ENCODE measurements at places on chromosomes 6 and 20.

DNA sequence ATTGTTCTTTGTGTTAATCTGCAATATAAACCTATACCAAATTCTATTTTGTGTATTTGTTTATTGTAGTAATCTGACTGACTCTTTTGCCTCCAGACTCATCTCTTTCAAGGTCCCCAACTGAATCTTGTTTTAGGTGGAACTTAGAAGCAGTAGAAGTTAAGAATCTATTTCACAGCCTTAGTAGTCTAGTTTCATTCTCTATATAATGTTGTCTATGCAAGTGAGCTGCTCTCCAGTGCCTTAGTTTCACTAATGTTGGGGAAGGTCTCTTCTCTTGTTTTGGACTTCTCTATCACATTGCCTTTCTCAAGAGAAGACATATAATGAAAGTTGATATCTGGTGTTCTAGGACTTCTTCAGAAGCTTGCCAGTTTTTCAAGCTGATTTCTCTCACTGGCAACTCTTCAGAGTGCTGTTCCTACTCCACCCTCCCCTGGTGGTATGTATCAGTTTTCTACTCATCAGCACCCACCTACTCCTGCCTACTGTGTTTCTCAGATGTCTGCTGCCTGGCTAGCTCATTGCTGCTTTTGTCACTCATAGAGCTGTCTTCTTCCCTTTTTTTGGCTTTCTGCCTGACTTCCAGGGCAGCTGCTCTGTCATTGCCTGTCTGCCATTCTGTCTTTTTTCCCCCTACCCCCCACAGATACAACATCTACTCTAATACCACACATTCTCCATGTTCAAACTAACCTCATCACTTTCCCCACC lies 82.1 kb downstream of the PTPRA start:
- no peak for DNase-seq

DNA sequence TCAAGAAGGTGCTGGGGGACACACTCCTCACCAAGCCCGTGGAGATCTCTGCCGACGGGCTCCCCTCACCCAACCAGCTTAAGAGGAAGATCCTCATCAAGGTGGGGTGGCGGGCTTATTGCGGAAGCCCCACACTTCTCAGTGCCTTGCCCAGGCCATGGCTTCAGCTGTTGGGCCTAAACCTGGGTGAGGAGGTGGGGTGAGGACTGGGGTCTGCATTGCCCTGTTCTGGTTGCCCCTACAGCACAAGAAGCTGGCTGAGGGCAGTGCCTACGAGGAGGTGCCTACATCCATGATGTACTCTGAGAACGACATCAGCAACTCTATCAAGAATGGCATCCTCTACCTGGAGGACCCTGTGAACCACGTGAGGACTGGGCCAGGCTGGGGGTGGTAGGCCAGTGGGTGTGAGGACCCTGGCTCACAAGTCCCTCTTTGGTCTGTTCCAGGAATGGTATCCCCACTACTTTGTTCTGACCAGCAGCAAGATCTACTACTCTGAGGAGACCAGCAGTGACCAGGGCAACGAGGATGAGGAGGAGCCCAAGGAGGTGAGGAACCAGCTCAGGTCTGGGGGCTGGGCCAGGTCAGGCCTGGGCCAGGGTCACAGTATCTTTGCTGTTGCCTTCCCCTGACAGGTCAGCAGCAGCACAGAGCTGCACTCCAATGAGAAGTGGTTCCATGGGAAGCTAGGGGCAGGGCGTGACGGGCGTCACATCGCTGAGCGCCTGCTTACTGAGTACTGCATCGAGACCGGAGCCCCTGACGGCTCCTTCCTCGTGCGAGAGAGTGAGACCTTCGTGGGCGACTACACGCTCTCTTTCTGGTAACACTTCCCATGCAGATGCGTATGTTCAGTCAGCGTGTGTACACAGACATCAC lies 27.9 kb downstream of the PLCG1 start:
- DNase-seq: no peak

- DNase-seq: no peak
These were observed 11.0 kb downstream of the RRBP1 start for GRCh38 chr20:17671011-17671410.

DNA sequence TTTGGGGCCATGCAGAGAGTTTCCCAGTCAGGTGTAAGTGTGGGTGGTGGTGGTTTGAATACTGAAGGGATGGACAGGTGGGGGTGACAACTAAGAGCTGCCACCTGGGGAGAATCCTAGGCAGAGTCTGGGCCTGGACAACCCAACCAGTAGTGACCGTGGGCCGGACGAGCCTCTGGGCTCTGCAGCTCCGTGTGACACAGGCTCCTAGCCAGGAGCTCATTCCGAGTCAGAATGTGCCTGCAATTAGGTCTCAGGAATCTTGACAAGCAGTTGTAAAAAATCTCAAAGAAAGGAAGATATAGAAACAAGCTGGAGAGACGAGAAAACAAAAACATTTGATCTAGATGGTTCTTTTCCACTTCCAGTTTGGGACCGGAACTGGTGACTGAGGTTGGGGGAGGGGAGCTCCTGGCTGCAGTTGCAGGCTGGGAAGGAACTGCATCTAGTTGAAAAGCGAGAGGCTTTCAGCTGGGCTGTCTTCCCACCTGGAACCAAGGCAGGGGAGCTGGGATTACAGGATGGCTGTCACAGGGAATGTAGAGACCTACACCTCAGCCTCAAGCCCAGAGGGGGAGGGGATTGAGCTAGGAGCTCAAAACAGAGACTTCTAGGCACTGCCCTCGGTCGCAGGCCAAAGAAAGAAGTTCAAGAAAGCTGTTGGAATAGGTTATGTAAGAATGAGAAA lies 156.9 kb downstream of the PAX1 start:
- DNase-seq: no peak

DNA sequence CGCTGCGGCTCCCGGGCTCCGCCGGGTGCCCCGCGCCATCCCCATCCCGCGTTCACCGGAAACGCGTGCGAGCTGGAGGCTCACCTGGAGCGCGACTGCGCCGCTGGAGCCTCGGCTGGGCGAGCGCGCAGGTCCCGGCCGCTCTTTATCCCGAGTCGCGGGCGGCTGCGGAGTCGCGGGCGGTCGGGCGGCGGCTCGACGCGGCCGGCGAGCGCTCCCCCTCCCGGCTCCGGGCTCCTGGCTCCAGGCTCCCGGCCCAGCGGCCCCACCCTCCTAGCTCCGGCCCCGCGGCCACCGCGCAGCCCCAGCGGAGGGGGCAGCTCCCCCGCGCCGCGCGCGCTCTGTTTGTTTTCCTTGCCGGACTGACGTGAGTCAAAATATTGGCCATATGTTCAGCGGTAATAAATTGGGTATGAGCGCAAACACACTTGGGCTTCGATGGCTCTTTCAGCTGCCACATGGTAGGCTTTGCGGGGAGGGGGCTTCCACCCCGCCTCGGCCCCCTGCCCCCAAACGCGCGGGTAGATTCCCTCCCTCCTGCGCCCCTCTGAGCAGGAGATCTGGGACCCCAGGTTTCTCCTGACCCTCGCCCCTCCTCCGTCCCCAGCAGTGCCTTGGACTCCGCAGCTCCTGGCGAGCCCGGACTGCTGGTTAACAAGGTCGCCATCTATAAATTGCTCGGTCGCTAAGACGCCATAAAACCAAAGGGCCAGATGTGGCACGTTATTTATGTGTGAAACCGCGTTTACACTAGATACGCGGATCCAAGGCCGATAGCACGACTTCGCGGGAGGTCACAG lies 8.8 kb upstream of the NKX2-2 start:
- no peak for DNase-seq

DNA sequence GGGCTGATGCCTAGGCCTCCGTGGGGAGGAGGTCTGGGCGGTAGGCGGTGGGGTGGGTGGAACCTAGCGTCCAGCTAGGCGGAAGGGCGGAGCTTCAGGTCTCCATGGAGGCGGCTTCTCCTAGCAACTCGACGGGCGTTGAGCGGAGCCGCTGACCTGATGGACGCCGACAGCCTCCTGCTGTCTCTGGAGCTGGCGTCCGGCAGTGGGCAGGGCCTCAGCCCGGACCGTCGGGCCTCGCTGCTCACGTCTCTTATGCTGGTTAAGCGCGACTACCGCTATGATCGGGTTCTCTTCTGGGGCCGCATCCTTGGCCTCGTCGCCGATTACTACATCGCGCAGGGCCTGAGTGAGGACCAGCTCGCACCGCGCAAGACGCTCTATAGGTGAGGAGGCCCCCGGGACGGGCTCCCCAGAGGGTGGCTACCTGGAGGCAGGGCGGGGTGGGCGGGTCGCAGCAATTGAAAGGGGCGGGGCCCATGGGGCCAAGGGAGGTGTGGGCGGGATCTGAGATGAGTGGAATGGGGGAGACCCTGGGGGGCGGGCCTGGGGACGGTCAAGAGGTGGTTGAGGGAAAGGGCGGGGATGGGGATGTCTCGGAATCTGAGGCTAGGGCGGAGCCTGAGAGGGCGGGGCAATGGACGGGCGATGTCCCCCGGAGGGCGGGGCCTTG lies at the start of gene RSPH9:
Gene RSPH9, plus strand, starts transcription at position 97 of the 673 bp plus-strand sequence. Its CDS starts 63 bp downstream, at position 160.
- DNase-seq: no peak

DNA sequence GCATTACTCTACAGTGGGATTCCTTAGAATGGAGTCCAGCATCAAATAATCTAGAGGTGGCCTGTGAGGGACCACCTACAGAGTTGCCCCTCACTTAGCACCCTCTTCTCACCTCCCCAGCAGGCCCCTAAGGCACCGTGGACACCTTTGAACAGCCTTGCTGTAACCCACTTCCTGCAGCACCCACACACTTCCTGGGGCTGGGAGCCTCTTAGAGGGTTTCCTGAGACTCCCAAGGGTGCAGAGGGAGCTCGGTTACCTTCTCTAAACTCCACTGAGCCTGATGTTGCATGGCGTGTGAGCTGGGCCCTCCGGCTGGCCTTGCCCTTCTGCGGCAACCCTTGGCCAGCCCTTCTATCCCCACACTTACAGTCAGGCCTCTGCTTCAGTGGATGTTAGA lies 7.3 kb upstream of the SIRPG start:
- DNase-seq: no peak

DNA sequence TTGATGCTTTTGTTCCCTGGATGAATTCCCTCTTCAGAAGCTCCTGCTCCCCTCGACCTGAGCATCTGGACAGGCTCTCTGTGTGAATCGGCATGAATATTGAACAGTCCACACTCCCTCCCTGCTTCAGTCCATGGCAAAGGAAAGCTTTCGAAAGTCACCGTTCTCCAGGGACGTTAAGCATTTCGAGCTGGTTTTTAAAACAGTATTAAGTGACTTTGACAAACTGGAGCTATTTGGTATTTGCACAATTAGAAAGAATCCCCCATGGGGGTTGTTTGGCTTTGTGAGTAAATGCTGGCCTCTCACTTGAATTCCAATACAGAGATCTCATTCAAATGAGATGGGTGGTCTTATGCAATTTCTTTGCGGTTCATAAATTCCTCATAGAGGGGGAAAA lies 85.3 kb upstream of the TIAM2 start:
- no peak for DNase-seq

- no peak for DNase-seq
These were observed 51.5 kb upstream of the ADTRP start for GRCh38 chr6:11830105-11830504.

DNA sequence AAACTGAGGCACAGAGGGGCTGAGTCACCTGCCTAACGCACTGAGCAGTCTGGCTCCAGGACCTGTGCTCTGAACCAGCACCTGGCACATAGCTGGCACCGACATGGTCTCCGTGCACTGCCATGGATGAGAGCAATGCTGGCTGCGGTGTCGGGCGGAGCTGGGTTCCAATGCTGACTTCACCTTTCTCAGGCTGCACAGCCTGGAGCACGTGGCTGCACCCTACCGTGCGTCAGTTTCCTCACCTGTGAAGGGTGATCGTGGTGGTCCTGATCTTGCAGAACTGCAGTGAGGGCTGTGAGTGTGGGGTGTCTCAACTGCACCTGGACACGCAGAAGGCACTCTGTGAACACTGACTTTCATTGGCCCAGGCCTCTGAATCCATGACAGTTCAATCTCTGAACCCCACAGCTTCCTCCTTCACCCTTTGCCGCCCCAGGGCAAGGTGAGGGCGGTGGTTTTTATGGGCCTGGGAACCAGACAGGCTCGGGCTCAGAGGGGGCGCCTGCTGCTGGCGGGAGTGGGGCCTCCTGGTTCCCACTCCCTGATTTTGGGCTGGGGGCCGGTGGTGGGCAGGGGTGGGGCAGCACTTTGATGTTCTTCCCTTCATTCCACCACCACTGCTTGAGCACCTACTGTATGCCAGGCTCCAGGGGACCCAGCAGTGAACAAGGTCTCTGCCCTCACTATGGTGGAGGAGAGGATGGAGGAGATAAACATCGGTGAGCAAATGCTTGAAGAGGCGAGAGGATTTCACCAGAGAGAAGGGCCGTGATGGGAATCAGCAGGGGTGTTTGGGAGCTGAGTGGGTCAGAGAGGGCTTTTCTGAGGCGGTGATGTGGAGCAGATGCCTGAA lies 102.9 kb downstream of the CEBPB start:
- no peak for DNase-seq

GRCh38 chr6:23176883-23177282 lies 607.5 kb downstream of the HDGFL1 start:
- DNase-seq: no peak

DNA sequence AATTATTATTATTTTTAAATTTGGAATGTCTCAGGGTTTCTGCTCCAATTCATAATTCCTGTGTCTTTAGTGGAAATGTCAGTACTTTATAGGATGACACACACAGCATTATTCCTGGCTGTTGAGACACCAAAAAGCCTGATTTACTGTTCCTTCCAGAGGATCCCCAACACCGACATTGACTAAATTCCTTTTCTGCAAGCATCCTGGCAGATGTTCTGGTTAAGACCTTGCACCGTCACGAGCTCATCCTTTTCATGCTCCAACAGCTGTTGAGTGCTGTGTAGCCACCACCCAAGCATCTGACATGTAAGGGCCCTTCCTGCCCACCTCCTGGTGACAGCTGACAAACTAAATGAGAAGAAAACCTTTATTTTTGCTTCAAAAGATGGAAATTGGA lies 284.3 kb upstream of the SULF2 start:
- no peak for DNase-seq

- no peak for DNase-seq
These were observed 37.0 kb downstream of the BFSP1 start for GRCh38 chr20:17494201-17494600.

DNA sequence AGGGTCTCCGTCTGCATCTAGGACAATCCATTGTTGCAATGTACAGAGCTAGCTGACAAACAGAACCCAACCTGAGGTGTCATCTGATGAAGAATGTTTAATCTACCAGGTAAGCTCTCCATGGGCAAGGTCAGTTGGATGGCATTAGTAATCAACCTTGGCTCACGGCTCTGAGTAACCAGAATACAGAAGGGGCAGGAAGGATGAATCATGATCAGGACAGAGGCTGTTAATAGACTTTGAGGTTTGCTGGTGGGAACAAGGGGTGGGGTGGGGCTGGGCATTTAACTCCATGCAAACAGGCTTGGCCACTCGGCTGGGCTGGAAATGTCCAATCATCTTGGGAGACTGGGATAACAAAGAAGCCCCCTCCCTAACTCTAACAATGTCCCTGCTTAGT lies 77.1 kb upstream of the MRPS10 start:
- no peak for DNase-seq

GRCh38 chr6:170031684-170032121 lies 259.2 kb downstream of the DLL1 start:
- DNase-seq: no peak

Data from cortex of kidney (tissue), 1 donor.